Umbilical cord (tissue), 2 donors: ENCODE measurements at places on chromosomes 13 and 19. TPM values are rescaled to one million over a fixed set of nuclear protein-coding genes. Genes with fewer than 3 reads are reported as not detected.

- DNase-seq, result no peak
Measured at GRCh38 chr19:46733690-46734292, 12.1 kb upstream of the FKRP start.

The CGB2 gene
- total RNA-seq, result 5.5 TPM

DNA sequence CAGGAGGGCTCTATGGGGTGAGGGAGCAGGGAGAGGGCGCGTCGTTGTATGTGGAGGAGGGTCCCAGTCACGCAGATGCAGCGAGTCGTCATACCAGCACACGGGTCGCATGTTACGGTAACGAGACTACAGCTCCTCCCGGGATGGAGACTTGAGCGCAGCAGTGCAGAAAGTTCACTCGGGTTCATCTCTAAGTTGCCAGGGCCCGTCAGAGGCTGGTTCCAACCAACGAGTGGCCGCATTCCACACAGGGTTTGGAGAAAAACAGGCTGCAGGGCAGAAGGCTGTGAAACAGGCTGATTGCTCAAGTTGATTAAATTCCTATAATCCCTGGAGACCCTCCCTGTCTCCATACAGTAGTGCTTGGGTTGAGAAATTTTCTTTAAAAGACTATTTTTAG is 21.9 kb upstream of the TTYH1 start:
- no peak for DNase-seq

The NLRP7 gene
- 0.24 TPM for total RNA-seq
